ENCODE measurements at places on chromosomes 1 and 21.
A peak's percentile ranks its signal among the peaks of the same experiment; 100 is the strongest.

DNA sequence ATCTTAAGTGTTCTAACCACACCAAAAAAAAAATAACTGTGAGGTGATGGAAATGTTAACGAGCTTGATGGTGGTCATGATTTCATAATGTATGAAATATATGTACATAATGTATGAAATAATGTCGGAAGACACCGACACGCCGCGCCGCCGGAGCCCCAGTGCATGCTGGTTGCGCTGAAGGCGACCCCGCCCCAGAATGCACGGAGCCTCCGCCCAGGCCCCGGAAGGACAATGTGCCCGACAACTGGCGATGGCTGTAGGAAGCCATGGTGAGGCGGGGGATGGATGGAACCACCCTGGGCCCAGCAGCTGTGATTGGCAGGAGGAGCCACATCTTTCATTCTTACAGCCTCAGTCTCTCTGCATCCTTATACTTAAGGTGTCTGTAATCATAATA lies 7.4 kb downstream of the OR2T10 start:
- DNase-seq, result no peak

DNA sequence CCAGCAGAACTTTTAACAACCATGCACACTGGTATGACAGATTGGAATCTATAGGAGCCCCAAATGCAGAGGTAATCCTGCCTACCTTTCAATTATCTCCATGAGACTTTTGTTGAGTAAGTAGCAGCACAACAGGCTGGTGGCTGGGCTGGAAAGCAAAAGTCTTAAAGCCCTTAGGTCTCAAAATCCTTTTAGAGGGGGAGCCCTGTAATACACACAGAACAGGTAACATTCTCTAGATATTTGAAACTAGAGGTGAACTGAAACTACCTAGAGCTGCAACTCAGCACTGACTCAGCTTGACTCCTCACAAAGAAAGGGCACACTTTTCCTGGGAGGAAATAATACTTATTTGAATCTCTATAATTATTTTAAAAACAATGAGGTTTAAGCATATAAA lies 71.5 kb downstream of the CLCA4 start:
- no peak for DNase-seq

- no peak for DNase-seq
These were observed 672 bp downstream of the POMGNT1 start for GRCh38 chr1:46197560-46197963.

DNA sequence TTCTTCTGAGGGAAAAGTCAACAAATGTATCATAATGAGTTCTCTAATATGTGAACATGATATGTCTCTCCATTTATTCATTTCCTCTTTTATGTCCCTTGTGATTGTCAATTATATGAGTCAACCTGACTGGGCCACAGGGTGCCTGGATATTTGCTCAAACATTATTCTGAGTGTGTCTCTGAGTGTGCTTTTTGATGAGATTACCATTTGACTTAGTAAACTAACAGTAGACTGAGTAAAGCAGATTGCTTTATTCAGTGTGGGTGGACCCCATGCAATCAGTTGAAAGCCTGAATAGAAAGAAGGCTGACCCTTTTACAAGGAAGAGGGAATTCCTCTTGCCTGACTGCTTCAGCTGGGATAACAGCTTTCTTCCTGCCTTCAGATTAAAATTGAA lies 142.6 kb downstream of the SLC35F3 start:
- DNase-seq, result no peak

DNA sequence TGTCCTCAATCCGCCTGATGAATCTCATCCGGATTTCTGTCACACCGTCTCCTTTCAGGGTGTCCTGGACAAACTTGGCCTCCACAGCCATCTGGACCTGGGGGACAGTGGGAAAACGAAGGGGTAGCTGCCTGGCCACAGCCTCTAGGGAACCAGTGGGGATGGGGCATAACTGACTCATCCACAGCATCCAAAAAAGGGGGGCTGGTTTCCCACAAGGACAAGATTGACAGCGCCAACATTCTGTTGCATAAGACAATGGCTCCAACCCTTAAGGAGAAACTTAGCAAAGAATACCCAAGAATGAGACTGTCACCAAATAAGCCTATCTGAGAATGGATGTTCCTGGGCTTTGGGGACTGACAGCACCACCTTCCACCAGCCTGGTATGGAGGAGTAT lies 12.1 kb downstream of the TRAPPC3 start:
- peak; percentile 83 for DNase-seq
